ENCODE measurements at places on chromosomes 3 and 15. TPM values are rescaled to one million over a fixed set of nuclear protein-coding genes. Genes with fewer than 3 reads are reported as not detected.

GRCh38 chr3:96039632-96040031 is 774.8 kb upstream of the EPHA6 start:
- H3K4me3 ChIP-seq: no peak overlapping the region
- H3K36me3 ChIP-seq: no peaks in the 10 kb centered on the region
- no peak overlapping the region for H3K27ac ChIP-seq
- no peaks in the 10 kb centered on the region for H3K27me3 ChIP-seq
- H3K4me1 ChIP-seq: no peaks in the 10 kb centered on the region

- H3K4me3 ChIP-seq: no peak overlapping the region
- no peaks in the 10 kb centered on the region for H3K27me3 ChIP-seq
- no peak overlapping the region for H3K27ac ChIP-seq
- H3K4me1 ChIP-seq: no peaks in the 10 kb centered on the region
- no peaks in the 10 kb centered on the region for H3K36me3 ChIP-seq
- DNase-seq: no peak
Measured at GRCh38 chr15:62889734-62890505, 152.6 kb upstream of the TPM1 start.

DNA sequence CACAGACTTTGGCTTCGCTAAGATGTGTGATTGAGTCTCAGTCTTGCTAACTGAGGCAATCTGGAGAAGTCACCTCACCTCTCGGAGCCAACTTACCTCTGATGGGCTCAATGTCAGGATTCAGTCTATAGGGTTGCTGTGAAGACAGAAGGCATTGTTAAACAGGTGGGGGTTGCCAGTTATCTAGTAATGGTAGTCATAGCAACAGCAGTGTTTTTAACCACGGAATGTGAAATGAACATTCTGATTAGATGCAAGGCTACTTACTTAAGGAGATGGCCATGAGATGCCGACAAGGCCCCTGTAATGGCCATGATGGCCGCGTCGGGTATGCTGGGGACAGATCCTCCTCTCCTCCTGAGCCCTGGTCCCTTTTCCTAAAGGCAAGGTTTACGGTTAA is 243.1 kb downstream of the GABRG3 start:
- H3K27ac ChIP-seq: no peak overlapping the region
- no peak for DNase-seq
- no peaks in the 10 kb centered on the region for H3K27me3 ChIP-seq
- H3K4me1 ChIP-seq: no peaks in the 10 kb centered on the region
- no peaks in the 10 kb centered on the region for H3K36me3 ChIP-seq

DNA sequence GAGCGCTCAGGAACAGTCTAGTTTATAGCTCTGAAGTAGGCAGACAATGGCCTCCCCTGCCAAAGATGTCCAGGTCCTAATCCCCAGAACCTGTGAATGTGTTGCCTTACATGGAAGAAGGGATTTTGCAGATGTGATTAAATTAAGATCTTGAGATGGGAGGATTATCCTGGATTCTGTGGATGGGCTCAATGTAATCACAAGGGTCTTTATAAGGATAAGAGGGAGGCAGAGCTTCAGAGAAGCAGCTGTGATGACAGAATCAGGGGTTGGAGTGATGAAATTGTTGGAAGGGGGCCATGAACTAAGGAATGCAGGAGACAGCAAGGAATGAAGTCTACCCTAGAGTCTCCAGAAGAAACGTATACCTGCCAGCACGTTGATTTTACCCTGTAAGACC is 14.0 kb upstream of the GK5 start:
- no peaks in the 10 kb centered on the region for H3K36me3 ChIP-seq
- H3K27ac ChIP-seq: no peak overlapping the region
- no peak for DNase-seq
- H3K27me3 ChIP-seq: no peaks in the 10 kb centered on the region
- no peaks in the 10 kb centered on the region for H3K4me1 ChIP-seq
- no peak overlapping the region for H3K4me3 ChIP-seq

DNA sequence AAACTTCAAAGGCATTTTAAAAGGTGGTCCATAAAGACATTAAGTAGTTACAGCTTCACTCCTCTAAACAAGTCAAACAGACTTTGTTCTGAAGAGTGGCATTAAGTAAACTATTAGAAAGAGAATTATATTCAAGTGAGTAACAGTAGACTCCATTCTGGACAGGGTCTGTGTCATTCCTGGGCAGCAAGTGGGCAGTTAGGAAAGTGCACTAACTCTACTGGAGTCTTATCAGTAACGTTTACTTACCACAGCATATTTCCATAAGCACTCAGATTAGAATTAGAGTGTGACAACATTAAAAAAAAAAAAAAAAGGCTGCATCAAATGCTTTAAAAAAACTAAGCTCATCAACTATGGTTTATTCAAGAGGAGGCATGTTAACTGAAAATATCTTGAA is 10.6 kb downstream of the UBR1 start:
- H3K27me3 ChIP-seq: no peaks in the 10 kb centered on the region
- peaks cover 3% of the 10 kb centered on the region for H3K4me1 ChIP-seq
- no peak overlapping the region for H3K27ac ChIP-seq
- H3K36me3 ChIP-seq: no peaks in the 10 kb centered on the region

DNA sequence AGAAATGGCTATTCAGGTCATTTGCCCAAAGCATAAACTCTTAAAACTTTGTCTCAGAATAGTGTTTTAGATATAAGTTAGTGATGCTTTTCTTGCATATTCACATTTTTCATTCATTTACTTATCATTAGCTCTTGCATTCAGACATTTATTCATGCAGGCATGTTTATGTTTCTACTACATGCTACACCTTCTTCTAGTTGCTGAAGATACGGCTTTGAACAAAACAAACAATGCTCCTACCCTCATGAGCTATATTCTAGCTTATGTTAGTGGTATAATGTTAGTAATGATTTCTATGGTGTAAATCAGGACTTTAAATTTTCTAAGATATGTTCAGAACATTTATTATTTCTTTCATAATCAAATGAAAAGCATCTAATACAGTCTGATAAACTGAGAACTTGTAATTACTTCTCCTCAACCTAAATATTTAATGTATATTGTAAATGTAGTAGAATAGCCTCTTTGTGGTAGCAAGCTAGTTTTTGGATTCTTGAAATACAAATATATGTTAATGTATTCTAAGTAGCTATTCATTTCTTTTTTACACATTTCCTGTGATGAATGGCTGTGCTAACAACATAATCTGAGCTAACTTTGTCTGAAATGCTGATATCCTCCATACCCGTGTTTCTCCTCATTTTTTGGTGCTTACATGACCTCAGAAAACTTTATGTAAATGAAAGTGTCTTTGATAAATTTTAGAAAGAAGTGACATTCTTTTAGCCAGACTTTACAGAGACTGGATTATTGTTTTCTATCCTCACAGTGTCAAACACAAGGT is 15.5 kb upstream of the GOLGA8B start:
- DNase-seq: no peak
- H3K36me3 ChIP-seq: no peaks in the 10 kb centered on the region
- no peaks in the 10 kb centered on the region for H3K27me3 ChIP-seq
- no peak overlapping the region for H3K4me3 ChIP-seq
- no peaks in the 10 kb centered on the region for H3K4me1 ChIP-seq

- H3K4me3 ChIP-seq: no peak overlapping the region
- H3K36me3 ChIP-seq: no peaks in the 10 kb centered on the region
- H3K4me1 ChIP-seq: no peaks in the 10 kb centered on the region
- DNase-seq: no peak
- H3K27me3 ChIP-seq: no peaks in the 10 kb centered on the region
Measured at GRCh38 chr3:54578417-54578816, 349.4 kb downstream of the LRTM1 start.

DNA sequence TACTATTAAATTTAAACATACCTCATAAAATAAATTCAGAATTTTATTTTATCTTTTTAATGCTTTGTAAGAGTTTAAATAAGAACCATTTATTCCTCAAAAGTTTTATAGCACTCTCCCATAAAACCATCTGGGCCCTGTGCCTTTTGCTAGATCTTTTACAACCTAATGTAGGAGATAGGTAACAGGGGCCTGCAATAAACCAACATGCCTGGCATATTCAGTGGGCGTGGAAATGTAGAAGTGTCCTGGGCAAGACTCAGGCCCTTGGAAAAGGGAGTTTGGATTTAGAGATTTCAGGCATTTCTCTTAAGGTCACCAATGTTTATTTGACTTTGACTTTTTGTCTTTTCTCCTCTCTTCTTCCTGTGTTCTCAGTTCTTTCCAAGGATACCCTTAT is 46.4 kb downstream of the POMGNT2 start:
- no peaks in the 10 kb centered on the region for H3K36me3 ChIP-seq
- H3K4me1 ChIP-seq: no peaks in the 10 kb centered on the region
- H3K4me3 ChIP-seq: no peak overlapping the region
- H3K27ac ChIP-seq: no peak overlapping the region
- no peak for DNase-seq

GRCh38 chr15:75069301-75069925 is 46.0 kb downstream of the PPCDC start:
- H3K27ac ChIP-seq: no peak overlapping the region
- no peaks in the 10 kb centered on the region for H3K27me3 ChIP-seq
- no peak for DNase-seq
- no peaks in the 10 kb centered on the region for H3K4me1 ChIP-seq

GRCh38 chr3:149609595-149609994 is 48.2 kb downstream of the WWTR1 start:
- no peak for DNase-seq
- no peak overlapping the region for H3K27ac ChIP-seq
- peaks cover 24% of the 10 kb centered on the region for H3K4me1 ChIP-seq
- H3K36me3 ChIP-seq: no peaks in the 10 kb centered on the region
- no peaks in the 10 kb centered on the region for H3K27me3 ChIP-seq

- no peak overlapping the region for H3K4me3 ChIP-seq
- no peak overlapping the region for H3K27ac ChIP-seq
- H3K27me3 ChIP-seq: no peaks in the 10 kb centered on the region
- DNase-seq: no peak
- H3K36me3 ChIP-seq: no peaks in the 10 kb centered on the region
Measured at GRCh38 chr3:12318758-12319621, 30.1 kb downstream of the PPARG start.

DNA sequence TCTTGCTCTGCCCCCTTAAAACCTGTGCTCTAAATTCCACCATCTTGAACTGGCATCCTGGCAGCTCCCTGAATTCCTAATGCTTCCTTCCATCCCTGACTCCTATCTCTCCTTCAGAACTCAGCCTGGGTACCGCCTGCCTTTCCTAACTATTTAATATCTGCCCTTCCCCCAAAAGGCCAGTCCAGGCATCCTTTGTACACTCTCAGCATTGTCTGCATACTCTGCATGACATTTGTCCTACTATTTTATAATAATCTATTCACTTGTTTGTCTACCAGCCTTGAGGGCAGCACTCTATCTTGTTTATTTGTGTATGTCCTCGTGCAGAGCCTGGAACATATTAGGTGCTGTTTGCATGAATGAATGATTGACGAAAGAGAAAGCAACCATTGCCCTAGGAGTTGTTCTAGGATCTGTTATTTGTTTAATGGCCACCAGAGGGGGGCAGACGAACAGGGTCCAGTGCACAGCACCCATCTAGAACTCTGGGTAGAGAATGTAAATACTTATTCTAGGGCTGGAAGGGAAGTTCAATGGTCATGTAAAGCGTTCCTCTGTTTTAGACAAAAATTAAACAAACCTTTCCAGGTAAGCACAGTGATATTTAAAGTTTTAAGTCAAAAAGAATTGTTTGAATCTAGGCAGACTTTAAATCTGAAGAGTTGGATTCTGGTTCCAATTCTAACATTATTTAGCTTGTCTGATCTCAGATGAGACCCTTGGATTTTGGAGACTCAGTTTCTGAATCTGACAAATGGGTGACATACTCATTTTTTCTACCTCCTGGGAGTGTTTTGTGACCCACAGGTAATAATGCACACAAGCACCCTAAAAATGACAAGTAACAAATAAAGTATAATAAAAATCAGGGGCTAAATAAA is 125.8 kb upstream of the GALNT15 start:
- no peak overlapping the region for H3K27ac ChIP-seq
- H3K27me3 ChIP-seq: no peaks in the 10 kb centered on the region
- no peaks in the 10 kb centered on the region for H3K36me3 ChIP-seq

GRCh38 chr15:100201376-100202280 is 140.1 kb downstream of the ADAMTS17 start:
- H3K4me1 ChIP-seq: peaks cover 8% of the 10 kb centered on the region
- DNase-seq: no peak
- no peaks in the 10 kb centered on the region for H3K36me3 ChIP-seq
- H3K27ac ChIP-seq: no peak overlapping the region
- H3K27me3 ChIP-seq: no peaks in the 10 kb centered on the region
- H3K4me3 ChIP-seq: no peak overlapping the region

- H3K36me3 ChIP-seq: peaks cover 20% of the 10 kb centered on the region
- DNase-seq: no peak
- H3K27ac ChIP-seq: no peak overlapping the region
- no peaks in the 10 kb centered on the region for H3K27me3 ChIP-seq
Measured at GRCh38 chr15:41897363-41897799, 3.5 kb upstream of the SPTBN5 start.

DNA sequence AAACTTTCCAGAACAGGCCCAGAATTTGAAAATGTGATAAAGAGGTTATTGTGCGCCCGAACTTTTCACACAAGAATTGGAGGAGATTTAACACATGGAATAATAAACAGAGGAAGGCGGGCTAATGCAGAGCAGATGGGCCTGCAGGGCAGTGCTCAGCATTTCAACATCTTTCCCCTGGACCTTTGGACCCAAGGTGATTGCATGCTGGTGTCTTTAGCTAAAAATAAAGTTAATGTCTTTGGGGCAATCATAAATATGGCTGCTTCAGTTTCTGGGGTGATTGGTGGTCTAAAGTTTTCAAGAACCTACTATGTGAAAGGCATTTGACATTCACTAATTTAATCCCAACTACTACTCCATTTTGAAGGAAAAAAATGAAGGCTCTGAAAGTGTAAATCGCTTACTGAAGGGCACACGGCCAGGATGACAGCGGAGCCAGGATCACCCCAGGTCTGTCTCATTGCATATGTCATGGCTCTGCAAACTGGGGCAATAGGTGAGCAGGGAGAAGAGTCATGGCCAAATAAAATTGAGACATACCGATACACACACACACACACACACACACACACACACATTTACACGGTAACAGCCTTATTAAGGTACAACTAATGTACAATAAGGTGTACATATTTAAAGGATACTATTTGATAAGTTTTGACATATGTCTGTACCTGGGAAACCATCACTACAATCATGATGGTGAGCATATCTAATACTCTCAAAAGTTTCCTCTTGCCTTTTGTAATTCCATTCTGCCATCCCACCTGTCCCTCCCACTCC is 243.1 kb upstream of the LRRFIP2 start:
- H3K27me3 ChIP-seq: no peaks in the 10 kb centered on the region
- DNase-seq: no peak
- no peak overlapping the region for H3K27ac ChIP-seq
- H3K4me1 ChIP-seq: no peaks in the 10 kb centered on the region
- no peak overlapping the region for H3K4me3 ChIP-seq

GRCh38 chr3:115913069-115913686 is 289.9 kb downstream of the GAP43 start:
- no peaks in the 10 kb centered on the region for H3K36me3 ChIP-seq
- no peak overlapping the region for H3K4me3 ChIP-seq
- DNase-seq: no peak
- no peaks in the 10 kb centered on the region for H3K27me3 ChIP-seq
- no peak overlapping the region for H3K27ac ChIP-seq

The TMEM40 gene
- total RNA-seq: not detected

The HDC gene
- total RNA-seq: not detected

The GRM2 gene
- not detected for total RNA-seq

The DHFR2 gene
- total RNA-seq: 7.0 TPM

The CSPG4 gene
- 4.0 TPM for total RNA-seq

The DRD3 gene
- total RNA-seq: not detected

The WDR93 gene
- 2.3 TPM for total RNA-seq

The AQP9 gene
- 0.21 TPM for total RNA-seq

The ZNF620 gene
- 7.6 TPM for total RNA-seq

The GABRB3 gene
- 15.6 TPM for total RNA-seq

The MAGEL2 gene
- total RNA-seq: 0.29 TPM

The BSN gene
- 1.2 TPM for total RNA-seq

The SAMD7 gene
- not detected for total RNA-seq

The DOCK3 gene
- 18.5 TPM for total RNA-seq

The NEDD4 gene
- 22.1 TPM for total RNA-seq

The PTPRG gene
- 207 TPM for total RNA-seq

The LZTFL1 gene
- 56.5 TPM for total RNA-seq

The CCR9 gene
- total RNA-seq: not detected
